ENCODE measurements at places on chromosomes 1 and 21.

DNA sequence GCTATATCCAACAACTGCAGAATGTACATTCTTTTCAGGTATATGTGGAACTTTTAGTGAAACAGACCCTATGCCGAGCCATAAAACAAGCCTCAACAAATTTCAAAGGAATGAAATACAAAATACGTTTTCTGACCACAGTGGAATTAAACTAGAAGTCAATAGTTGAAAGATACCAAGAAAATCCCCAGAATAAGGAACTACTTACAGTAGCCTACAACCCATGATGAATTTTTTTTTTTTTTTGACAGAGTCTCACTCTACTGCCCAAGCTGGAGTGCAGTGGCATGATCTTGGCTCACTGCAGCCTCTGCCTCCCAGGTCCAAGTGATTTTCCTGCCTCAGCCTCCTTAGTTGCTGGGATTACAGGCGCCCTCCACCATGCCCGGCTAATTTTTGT lies 83.4 kb downstream of the RUNX3 start:
- no peak for DNase-seq

- DNase-seq = no peak
These were observed 145.7 kb upstream of the PRMT6 start for GRCh38 chr1:106910798-106911197.

GRCh38 chr1:228378873-228379460 lies 27.7 kb downstream of the TRIM11 start:
- DNase-seq = no peak

- DNase-seq = peak; percentile 70
These were observed 213.7 kb downstream of the PBX1 start for GRCh38 chr1:164772635-164773034.

- DNase-seq = no peak
These were observed 20.4 kb upstream of the SLAMF9 start for GRCh38 chr1:159974350-159974965.

DNA sequence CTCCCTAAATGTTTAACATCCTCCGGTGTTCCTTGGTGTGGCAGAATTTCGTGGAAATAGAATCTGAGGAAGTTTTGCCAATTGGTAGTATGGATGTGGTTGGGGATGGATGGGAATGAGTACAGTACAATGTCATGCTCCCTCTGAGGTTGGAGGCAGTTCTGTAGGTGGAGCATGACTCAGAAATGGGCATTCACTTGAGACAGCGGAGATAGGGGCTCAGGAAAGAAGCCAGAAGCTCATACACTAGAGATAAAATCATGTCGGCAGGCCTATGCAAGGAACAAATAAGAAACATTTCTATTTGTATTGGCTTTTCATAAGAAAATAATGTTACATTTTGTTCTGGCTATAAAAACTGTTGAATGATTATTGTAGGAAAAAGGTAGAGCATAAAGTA lies 196.0 kb downstream of the URB2 start:
- no peak for DNase-seq

GRCh38 chr1:240149484-240150094 lies 57.9 kb downstream of the FMN2 start:
- DNase-seq = no peak

DNA sequence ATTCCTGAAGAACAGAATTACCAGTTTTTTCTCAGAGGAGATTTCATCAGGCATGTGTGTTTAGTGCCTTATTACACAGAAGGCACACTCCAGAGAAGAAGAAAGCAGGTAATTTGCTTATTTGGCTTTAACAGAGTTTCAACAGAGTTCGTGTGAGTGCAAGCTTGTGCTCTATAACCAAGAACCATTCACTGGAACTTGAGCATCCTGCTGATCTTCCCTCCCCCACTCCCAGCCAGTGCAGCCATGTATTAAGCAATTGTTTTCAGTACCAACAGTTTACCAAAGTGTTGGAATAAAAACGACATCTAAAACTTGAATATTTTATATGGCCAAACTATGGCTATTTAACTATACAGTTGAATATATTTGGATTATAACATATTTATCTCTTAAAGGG lies 4.3 kb downstream of the MGST3 start:
- no peak for DNase-seq

DNA sequence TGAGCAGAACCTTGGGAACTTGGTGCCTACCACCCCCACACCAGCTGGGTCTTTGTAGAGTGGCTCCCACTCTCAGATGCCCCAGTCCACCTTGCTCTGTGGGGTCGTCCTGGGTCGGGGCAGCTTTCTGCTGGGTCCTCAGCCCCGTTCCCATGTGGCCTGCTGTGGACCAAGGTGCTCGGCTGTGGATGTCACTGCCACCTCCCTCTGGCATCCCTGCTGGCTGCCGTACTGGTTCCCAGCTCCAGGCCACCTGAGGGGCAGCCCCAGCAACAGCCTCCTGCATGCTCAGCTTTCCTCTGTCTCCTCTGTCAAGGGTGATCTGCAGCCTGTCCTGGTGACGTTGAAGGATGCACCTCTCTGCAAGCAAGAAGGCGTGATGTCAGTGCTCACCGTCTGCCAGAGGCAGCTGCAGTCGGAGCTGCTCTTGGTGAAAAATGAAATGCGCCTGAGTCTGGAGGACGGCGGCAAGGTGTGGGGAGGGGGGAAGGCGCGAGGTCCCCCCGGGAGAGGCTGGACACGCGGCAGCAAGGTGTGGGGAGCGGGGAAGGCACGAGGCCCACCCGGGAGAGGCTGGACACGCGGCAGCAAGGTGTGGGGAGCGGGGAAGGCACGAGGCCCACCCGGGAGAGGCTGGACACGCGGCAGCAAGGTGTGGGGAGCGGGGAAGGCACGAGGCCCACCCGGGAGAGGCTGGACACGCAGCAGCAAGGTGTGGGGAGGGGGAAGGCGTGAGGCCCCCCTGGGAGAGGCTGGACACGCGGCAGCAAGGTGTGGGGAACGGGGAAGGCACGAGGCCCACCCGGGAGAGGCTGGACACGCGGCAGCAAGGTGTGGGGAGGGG lies 45.9 kb upstream of the DIP2A start:
- DNase-seq = no peak
